Memory B cell (primary cell): ENCODE measurements at places on chromosomes 13 and 19.
A peak's percentile ranks its signal among the peaks of the same experiment; 100 is the strongest.

GRCh38 chr13:112329376-112329775, 46.8 kb upstream of the SPACA7 start:
- H3K4me3 ChIP-seq, result no peak overlapping the region
- H3K4me1 ChIP-seq, result no peaks in the 10 kb centered on the region
- no peak for DNase-seq
- H3K27ac ChIP-seq, result no peak overlapping the region
- peaks cover 13% of the 10 kb centered on the region for H3K27me3 ChIP-seq

DNA sequence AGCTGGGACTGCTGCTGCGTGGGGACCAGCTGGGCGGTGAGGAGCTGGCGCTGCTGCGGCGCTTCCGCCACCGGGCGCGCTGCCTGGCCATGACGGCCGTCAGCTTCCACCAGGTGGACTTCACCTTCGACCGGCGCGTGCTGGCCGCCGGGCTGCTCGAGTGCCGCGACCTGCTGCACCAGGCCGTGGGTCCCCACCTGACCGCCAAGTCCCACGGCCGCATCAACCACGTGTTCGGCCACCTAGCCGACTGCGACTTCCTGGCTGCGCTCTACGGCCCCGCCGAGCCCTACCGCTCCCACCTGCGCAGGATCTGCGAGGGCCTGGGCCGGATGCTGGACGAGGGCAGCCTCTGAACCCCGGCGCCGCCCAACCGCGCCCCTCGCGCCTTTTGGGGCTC, 12.8 kb downstream of the TNFAIP8L1 start:
- DNase-seq, result no peak
- no peak overlapping the region for H3K4me3 ChIP-seq
- H3K36me3 ChIP-seq, result peaks cover 7% of the 10 kb centered on the region
- H3K27me3 ChIP-seq, result no peaks in the 10 kb centered on the region

DNA sequence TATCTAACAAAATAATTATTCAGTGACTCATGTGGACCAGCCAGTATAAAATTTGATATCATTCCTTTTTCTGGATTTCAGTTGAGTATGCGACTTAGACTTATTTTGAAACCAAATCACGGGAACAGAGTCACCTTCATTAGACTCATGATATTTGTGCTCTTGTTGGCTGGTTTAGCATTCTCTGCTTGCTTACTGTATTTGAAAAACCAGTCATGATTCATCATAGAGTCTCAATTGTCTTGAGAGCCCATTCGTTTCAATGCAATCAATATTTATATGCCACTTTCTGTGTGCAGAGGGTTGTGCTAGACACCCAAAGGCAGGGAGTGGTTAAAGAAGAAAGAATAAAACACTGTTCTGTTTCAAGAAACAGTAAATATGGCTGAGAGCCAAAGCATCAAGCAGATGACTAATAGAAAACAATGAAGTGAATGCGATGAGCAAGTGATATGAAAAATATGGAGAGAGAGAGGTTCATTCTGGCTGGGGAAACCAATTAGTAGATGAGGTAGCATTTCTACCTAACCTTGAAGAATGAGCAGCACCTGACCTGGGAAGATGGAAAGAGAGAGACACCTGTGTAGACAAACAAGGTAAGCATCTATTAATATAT, 99.6 kb upstream of the MBNL2 start:
- peaks cover 3% of the 10 kb centered on the region for H3K4me1 ChIP-seq
- H3K27me3 ChIP-seq, result peaks cover 23% of the 10 kb centered on the region
- no peak overlapping the region for H3K27ac ChIP-seq
- no peaks in the 10 kb centered on the region for H3K36me3 ChIP-seq
- no peak for DNase-seq

DNA sequence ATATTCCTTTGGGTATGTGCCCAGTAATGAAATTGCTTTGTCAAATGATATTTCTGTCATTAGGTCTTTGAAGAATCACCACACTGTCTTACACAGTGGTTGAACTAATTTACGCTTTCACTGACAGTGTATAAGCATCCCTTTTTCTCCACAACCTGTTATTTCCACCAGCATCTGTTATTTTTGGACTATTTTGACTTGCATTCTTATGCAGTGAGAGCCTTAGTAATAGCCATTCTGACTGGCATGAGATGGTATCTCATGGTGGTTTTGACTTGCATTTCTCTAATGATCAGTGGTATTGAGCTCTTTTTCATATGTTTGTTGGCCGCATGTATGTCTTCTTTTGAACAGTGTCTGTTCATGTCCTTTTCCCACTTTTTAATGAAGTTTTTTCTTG, 92.0 kb upstream of the SPATA13 start:
- H3K27me3 ChIP-seq, result peaks cover 6% of the 10 kb centered on the region
- H3K27ac ChIP-seq, result no peak overlapping the region
- H3K4me3 ChIP-seq, result no peak overlapping the region
- peaks cover 3% of the 10 kb centered on the region for H3K4me1 ChIP-seq
- no peak for DNase-seq

GRCh38 chr13:41835871-41836270, 125.0 kb downstream of the VWA8 start:
- no peaks in the 10 kb centered on the region for H3K27me3 ChIP-seq
- peaks cover 9% of the 10 kb centered on the region for H3K4me1 ChIP-seq
- no peak overlapping the region for H3K4me3 ChIP-seq
- no peak overlapping the region for H3K27ac ChIP-seq
- peaks cover 22% of the 10 kb centered on the region for H3K36me3 ChIP-seq
- DNase-seq, result no peak

DNA sequence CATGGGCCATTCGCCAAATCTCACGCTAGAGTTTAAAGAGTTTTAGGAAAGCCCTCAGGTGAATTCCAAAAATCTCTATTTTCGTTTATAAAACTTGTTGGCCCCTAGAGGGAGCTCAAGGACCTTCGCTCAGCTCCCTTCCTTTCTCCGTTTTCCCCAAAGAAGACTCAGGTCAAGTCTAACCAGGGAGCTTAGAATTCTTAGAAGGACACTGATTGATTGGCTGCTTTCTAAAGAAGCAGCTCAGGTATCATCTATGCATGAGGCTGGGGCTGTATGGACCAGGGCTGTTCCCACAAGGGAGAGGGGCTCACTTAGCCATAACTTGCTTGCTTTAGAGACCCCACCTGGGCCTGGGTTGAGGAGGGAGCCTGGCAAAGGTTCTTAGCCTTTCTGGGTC, 20.5 kb downstream of the DZIP1 start:
- DNase-seq, result no peak
- no peaks in the 10 kb centered on the region for H3K4me1 ChIP-seq
- H3K4me3 ChIP-seq, result no peak overlapping the region
- H3K36me3 ChIP-seq, result no peaks in the 10 kb centered on the region

- DNase-seq, result no peak
- no peaks in the 10 kb centered on the region for H3K4me1 ChIP-seq
- no peak overlapping the region for H3K4me3 ChIP-seq
- no peaks in the 10 kb centered on the region for H3K36me3 ChIP-seq
- no peak overlapping the region for H3K27ac ChIP-seq
Observed at GRCh38 chr13:29143847-29144246, 323.7 kb downstream of the MTUS2 start.

GRCh38 chr19:13154911-13155471, 4.8 kb downstream of the IER2 start:
- H3K4me1 ChIP-seq, result peaks cover 35% of the 10 kb centered on the region
- peak overlapping the region; percentile 84 for H3K4me3 ChIP-seq
- H3K27ac ChIP-seq, result peak overlapping the region; percentile 96
- peak; percentile 78 for DNase-seq

DNA sequence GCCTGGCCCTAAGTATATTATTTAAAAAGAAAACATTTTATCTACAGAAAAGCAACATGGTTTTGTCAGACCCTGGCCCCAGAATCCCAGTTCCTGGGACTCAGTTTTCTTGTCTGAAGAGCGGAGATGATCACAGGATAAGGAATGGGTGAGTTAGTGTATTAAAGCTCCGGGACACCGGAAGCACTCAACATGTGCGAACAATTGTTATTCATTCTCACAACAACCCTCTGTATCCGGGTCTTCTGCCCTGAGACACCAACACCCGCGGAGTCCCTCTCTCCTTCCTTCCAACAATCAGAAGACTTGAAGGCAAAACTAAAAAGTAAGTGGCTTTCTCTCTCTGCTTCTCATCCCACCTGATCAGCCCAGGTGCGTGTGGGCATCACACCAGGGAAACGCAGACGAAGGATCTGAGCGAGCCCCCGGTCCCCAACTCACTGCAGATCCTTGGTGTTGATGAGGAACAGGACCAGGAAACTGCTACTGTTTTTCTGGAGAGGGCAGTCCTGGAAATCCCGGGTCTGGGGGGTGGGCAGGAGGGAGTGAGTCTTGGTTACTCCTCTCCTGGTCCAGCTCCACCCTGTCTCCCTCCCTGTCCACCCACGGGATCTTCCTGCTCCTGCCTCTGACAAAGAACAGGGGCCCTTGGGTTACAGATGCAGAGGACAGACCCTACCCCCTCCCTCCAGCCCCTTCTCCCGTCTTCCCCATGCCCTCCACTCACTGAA, 2.0 kb downstream of the GPR108 start:
- peaks cover 29% of the 10 kb centered on the region for H3K4me1 ChIP-seq
- H3K36me3 ChIP-seq, result peaks cover 15% of the 10 kb centered on the region
- H3K4me3 ChIP-seq, result no peak overlapping the region

GRCh38 chr13:99965329-99966000, 6.1 kb downstream of the ZIC5 start:
- H3K4me1 ChIP-seq, result peaks cover 15% of the 10 kb centered on the region
- H3K36me3 ChIP-seq, result peaks cover 6% of the 10 kb centered on the region

DNA sequence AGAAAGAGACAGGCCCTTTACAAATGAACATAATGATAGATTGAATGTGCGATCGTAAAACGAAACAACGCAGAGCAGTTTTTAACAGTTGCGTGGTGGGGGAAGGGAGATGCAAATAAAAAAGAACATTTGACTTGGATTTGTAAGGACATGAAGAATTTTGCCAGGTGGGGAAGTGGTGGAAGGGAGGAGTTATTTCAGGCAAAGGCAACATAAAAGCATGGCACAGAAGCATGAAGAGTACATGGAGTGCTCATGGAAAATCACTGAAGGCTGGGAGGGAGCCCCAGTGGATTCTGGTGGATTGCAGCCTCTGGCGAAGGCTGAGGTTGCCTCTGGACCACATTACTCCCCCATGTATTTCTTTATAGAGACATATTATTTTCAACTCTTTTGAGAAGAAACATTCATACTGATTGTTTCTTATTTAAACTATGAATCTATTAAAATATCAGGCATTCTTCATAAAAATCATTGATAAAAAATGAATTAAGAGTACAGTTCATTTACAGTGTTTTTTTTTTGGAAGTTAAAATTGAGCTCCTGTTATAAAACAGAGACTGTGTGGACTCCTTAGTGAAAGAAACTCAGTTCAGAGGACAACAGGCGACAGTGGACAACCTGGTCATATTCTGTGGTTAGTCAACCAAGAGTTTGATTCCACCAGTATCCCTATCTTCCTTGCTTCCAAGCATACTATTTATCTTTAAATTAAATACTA, 57.5 kb downstream of the STARD13 start:
- no peaks in the 10 kb centered on the region for H3K4me1 ChIP-seq
- DNase-seq, result no peak
- no peak overlapping the region for H3K4me3 ChIP-seq

GRCh38 chr13:51620165-51620983, 36.1 kb downstream of the WDFY2 start:
- peaks cover 7% of the 10 kb centered on the region for H3K36me3 ChIP-seq
- no peak overlapping the region for H3K4me3 ChIP-seq
- H3K27me3 ChIP-seq, result no peaks in the 10 kb centered on the region
- DNase-seq, result no peak
- H3K27ac ChIP-seq, result no peak overlapping the region

DNA sequence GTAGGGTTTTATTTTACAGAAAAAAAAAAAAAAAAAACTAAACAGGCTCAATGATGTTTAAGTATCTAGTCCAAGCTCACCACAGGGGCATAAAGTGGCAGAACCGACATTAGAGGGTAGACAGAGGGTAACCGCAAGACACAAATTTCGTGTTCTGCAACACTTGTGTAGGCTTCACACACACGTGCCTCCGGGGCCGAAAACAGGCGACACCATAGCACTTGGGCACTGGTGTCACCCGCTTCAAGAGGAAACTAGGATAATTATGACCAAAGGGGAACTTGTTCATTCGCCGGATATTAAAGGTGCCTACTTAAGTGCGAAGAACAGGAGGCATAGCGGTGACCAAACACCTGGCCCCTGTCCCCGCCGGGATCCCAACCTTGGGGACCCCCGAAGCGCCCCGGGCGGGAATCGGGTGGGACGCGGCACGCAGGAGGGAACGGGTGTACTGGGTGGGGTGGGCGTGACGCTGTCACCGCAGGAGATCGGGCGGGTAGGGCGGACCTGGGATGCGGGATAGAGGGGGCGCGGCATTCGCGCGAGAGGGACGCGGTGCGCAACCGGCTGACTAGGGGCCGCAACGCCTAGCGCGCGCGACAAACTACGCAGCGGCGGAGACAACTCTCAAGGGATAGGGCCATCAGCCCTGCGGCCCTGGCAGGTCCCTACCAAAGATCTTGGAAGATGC, 558 bp downstream of the MZT1 start:
- peak overlapping the region; percentile 98 for H3K4me3 ChIP-seq
- no peaks in the 10 kb centered on the region for H3K27me3 ChIP-seq
- H3K36me3 ChIP-seq, result peaks cover 17% of the 10 kb centered on the region
- DNase-seq, result no peak

DNA sequence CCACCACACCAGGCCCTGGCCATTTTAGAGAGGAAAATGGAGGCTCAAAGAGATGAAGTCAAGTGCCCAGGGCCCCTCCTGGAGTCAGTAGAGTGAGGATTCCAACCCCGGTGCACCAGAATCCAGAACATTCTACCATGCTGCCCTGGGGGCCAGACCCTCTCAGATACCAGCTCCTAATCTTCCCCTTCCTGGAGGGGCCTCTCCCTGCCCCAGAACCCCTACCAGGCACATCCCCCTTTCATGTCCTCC, 11.1 kb downstream of the CAPN12 start:
- peaks cover 10% of the 10 kb centered on the region for H3K36me3 ChIP-seq
- H3K27me3 ChIP-seq, result no peaks in the 10 kb centered on the region
- peaks cover 28% of the 10 kb centered on the region for H3K4me1 ChIP-seq
- peak overlapping the region; percentile 82 for H3K27ac ChIP-seq
- DNase-seq, result no peak
- H3K4me3 ChIP-seq, result no peak overlapping the region

- no peaks in the 10 kb centered on the region for H3K4me1 ChIP-seq
- H3K36me3 ChIP-seq, result no peaks in the 10 kb centered on the region
- no peak overlapping the region for H3K4me3 ChIP-seq
- H3K27me3 ChIP-seq, result peaks cover 12% of the 10 kb centered on the region
Observed at GRCh38 chr19:34075661-34076091, 96.6 kb upstream of the LSM14A start.

DNA sequence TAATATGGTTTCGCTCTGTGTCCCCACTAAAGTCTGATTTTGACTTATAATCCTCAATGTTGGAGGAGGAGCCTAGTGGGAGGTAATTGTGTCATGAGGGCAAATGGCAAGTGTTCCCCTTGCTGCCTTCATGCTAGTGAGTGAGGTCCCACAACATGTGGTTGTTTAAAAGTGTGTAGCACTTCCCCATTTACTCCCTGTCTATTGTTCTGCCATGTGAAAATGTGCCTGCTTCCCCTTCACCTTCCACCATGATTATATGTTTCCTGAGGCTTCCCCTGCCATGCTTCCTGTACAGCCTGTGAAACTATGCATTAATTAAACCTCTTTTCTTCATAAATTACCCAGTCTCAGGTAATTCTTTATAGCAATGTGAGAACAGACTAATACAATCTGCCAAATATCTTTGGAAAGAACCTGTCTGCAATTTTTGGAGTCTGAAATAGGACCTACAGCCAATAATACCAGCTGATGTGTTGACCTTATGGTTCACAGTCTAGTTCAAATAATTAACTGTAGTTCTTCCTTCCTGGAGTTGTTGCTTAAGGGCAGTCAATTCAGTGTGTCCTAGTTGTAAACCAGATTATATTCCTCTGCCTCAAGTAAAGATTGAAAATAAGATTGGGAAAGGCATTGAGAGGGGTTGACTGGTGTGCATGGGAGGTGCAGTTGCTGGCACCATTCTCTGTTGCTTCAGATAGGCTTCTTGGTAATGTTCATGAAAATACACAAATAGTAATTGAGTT, 1442.9 kb downstream of the SLITRK1 start:
- H3K27ac ChIP-seq, result no peak overlapping the region
- H3K4me1 ChIP-seq, result no peaks in the 10 kb centered on the region
- H3K36me3 ChIP-seq, result no peaks in the 10 kb centered on the region
- no peak for DNase-seq
